CD4-positive, alpha-beta T cell treated with Interleukin-6 for 4 hours (primary cell): ENCODE measurements at places on chromosomes 12 and 14.

DNA sequence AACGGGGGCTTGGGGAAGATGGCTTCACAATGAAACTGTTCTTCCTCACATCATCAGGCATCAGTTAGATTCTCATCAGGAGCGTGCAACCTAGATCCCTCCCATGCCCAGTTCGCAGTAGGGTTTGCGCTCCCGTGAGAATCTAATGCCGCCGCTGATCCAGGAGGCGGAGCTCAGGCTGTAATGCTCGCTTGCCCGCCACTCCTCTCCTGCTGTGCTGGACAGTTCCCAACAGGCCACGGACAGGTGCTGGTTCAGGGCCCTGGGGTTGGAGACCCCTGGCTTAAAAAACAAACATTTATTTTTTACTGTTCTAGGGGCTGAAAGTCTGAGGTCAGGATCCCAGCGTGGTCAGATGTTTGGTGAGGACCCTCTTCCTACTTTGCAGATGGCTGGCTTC lies 180.5 kb downstream of the FBXL14 start:
- DNase-seq, result no peak

GRCh38 chr12:89264837-89265236 lies 87.5 kb downstream of the DUSP6 start:
- DNase-seq, result no peak

- no peak for DNase-seq
These were observed 309.1 kb upstream of the NAV3 start for GRCh38 chr12:77521508-77522115.

DNA sequence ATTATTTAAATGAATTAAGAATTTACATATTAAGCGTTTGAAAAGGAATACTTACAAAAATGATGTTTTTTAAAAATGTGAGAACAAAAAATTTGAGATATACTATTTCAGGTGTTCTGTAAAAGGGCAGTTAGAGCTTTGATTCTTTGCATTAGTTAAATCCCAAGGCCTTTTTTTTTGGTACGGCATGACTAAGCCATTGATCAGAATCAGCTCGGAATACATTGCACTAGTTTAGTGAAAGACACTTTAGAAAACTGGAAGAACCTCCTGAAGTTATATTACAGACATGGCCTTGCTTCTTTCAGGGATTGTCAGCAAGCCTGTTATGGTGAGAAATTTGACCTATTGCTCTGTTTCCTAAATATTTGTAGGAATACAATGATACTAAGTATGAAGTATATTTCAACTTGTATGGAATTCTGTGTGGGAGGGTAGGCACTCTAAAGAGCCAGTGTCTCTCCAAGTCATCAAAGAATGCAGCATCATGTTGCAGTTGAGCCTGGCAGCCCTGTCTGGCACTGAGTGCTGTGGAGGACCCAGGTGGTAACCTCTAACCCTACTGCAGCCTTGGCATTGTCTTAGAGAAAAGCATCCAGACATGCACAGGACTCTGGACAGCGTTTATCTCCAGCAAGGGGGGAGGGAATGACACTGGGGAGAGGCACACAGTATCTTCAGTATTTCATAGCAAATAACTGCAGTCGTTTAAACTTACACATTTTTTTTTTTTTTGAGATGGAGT lies 1.5 kb downstream of the KLC1 start:
- DNase-seq, result no peak

- no peak for DNase-seq
These were observed 159.6 kb downstream of the PIWIL1 start for GRCh38 chr12:130497321-130497720.

- DNase-seq, result no peak
These were observed 149.6 kb upstream of the OTX2 start for GRCh38 chr14:56959869-56960268.

GRCh38 chr14:37545174-37545573 lies 49.9 kb downstream of the FOXA1 start:
- no peak for DNase-seq

- DNase-seq, result no peak
These were observed 41.7 kb upstream of the ITPR2 start for GRCh38 chr12:26874501-26875296.

DNA sequence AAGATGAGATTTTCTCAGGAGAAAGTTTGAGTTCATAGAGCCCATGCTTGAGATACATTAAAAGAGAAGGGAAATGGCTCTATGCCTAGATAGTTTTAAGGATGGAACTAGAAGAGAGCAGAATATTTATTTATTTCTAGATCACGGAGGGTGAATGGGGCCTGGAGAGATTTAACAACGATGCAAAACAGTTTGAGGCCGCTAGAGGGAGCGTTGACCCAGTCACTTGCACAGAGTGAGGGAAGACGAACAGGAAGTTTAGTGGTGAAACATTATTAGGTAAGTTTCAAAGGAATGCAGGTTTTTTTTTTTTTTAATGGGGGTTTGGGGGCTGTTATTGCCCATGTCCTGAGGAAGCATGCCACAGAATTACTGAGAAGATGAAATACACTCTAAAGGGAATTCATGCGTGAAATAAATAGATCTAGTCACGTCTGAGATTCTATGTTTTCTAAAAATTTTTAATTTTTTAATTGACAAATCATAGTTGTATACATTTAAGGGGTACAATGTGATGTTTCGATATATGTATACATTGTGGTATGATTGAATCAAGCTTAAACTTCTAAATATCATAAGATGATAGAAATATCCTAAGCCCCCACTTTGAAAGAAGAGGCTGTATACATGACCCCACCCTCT lies 14.8 kb upstream of the PPP1R1A start:
- DNase-seq, result peak; percentile 72

GRCh38 chr14:89470401-89470800 lies 53.4 kb upstream of the FOXN3 start:
- no peak for DNase-seq
